NCI-H2081 (cell line): ENCODE measurements at places on chromosomes 11 and 22.

DNA sequence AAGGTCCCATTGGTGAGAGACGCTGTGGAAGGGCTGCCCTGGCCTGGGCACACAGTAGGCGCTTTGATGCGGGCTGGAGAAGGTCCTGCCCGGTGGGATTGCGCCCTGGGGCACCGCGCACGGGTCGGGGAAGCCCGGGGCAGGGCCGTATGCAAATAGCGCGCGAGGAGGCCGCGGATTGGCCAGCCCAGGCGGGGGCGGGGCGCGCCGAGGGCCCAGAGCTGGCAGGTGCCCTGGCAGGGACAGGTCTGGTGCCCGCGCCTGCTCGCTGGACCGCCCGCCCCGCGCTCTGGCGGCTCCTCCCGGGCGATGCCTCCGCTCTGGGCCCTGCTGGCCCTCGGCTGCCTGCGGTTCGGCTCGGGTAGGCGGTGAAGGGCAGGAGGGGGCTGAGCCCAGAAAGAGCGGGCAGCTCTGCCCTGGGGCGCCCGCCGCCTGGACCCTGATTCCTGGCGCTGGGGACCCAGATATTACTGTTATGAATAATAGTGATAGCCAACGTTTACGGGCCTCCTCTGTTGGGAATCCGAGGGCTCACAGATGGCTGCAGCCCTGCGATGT, at the start of gene UPK3A:
TSS of gene UPK3A (plus strand) at position 245 of the 558 bp plus-strand sequence. CDS start at position 310, 65 bp downstream.
- DNase-seq = peak; percentile 51

DNA sequence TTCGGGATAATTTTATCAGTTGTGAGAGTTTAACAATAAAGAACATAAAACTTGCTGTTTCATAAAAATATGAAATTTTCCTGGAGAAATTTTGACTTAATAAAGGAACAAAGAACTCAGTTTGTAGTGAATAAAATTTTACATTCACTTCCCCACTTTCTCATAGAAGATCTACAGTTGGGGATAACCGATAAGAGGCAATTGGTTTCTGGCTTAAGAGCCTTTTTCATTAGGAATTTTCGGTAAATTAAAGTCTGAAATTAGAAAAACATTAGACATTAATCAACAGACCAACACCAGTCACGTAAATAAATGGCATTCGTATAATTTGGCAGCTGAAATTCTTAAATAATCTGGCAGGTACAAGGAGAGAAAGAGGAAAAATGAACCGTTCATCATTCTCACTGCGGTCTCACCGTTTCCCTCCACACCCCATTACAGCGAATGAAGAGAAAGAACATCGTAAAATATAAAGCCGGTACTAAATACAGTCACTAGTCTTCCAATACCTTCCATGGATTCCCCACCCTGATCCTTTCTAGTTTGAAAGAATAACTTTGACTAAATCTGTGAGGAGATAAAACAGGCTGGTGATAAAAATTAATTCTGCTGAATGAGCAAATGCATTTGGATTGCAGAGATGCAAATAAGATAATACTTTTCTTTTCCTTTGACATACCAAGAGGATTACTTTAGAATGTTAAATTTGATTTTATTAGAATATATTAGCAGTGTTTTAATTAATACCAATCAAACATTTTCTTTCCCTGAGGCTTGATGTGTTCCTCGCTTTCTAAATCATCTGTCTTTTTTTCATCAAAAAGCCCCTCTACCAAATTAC, 19.5 kb downstream of the BLID start:
- no peak for DNase-seq

- DNase-seq = no peak
Observed at GRCh38 chr11:90448256-90448655, 225.4 kb upstream of the CHORDC1 start.

GRCh38 chr11:84188521-84188920, 902.4 kb upstream of the CCDC90B start:
- no peak for DNase-seq

DNA sequence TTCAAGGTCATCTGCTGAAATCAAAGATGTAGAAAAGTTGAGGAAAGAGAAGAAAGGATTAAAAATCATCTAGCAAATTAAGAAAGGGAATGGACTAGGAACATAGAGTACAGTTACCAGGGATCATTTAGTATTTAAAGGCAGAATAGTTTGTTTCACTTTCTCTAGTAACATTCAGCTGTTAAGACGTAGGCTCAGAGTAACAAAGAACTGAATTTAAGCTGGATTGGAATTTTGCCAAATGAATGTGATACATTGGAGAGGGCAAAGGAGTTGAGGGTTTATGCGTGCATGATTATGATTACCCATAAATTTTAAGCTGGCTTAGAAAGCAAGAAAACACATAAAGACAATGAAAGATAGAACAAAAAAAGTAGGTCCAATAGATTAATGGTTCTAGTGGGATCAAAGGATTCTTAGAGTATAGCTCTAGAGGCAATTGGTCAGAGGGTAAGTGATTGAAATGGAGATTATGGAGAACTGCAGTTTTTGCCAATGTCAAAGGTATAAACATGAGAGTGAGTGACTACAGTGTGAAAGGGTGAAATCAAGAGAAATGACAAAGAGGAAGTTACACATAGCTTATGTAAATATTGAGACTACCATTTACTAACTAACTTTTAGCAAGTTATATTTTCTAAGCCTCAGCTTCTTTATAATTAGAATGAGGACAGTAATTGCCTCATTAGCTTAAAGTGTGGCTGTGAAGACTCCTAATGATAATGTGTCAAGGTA, 190.0 kb downstream of the GRIA4 start:
- no peak for DNase-seq

DNA sequence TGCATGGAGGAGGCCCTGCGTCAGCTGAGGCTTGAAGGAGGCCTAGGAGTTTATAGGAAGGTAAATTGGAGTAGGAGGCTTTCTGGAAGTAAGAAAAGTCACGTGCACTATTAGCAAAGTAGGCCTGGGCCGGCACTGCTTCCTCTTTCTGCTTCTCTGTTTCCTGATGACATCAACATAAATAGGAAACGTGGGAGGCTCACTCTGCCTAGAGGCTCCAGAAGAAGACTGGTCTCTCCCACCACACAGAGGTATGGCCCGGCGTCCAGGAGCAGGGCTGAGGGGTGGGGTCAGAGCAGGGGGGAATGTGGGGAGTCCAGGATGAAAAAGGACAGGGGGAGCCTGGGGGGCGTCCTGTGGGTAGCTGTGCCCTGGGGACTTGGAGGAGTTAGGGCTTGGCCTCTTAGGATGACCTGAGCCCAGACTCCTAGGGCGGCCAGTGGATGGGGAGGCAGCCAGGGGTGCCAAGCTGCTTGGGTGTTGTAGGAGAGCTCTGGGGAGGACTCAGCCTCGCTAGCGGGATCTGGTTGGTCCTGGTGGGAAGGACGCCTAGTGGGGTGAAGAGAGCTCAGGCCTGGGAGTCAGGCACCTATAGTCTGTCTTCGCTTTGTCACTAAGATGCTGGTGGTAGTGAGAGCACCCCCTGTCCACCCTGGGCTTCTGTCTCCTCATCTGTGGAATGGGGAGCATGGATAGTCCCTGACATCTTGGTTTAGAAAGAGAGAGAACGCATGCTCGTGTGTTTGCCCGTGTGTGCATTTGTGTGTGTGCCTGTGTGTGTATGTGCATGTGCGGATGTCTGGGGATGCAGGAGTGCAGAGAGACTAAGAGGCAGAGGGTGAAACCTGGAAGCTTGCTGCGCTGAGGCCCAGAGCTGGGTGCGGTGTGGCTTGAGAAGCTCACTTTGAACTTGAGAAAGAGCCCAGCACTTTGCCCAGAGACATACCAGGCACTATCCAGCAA, at the start of gene CSF2RB:
TSS of gene CSF2RB (plus strand) at position 202 of the 963 bp plus-strand sequence. CDS start 8,580 bp downstream, outside the sequence.
- DNase-seq = no peak

- no peak for DNase-seq
Observed at GRCh38 chr11:73221451-73221850, 3.4 kb downstream of the P2RY2 start.

- no peak for DNase-seq
Observed at GRCh38 chr11:17387811-17388210, 648 bp downstream of the KCNJ11 start.

DNA sequence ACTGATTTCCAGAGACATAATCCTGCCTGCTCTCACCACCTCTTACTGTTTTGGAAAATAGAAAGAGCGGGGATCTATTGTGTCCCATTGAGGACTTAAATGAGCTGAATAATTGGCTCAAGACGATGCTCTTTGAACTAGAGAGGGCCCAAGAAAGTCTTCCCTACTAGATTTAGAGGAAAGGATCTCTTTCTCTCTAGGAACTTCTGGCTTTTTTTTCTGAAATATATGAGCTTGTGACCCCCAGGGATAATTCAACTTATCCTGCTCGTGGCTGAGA, 461.4 kb upstream of the KIRREL3 start:
- DNase-seq = no peak

DNA sequence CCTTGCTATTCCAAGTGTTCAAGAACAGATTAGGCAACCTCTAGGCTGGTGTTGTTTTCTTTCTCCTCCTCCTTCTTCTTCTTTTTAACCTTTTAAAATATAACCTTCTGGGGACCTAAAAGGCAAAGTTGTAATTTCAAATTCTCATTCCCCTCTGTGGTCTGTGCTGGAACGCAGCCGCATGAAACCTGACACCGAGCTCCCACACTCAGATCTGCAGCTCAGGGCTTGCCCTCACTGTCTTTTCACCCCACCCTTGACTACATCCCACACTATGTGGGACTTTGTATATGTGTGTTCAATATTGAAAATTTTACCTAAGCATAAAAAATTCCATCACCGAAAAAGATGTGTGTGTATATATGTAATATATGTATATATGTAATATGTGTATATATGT, 62.0 kb upstream of the ARHGAP42 start:
- no peak for DNase-seq

GRCh38 chr11:94849839-94850238, 81.7 kb downstream of the AMOTL1 start:
- no peak for DNase-seq

GRCh38 chr11:10326012-10326964, 21.4 kb downstream of the ADM start:
- DNase-seq = no peak
